ENCODE measurements at places on chromosomes 7 and 10.

DNA sequence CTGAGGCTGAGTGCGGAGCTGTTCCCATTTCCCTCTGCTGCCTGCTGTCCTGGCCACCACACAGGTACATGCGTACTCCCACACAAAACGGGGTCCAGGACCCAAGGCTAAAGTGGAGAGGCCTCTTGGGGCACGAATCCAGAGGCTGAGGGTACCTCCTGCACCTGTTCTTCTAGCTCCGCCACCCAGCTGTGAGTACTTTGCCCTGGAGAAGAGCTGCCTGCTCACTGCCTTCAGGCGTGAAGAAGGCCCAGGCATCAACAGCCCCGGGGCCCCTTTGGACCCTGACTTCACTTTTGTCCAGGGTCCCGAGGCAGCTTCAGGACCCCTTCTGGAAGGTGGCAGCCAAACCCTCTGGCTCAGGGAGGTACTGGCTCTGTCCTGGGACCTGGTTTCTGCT is 88.6 kb downstream of the HIF1AN start:
- DNase-seq: no peak

- DNase-seq: no peak
These were observed 909.3 kb upstream of the GHITM start for GRCh38 chr10:83229991-83230390.

- no peak for DNase-seq
These were observed 22.5 kb downstream of the IL2RA start for GRCh38 chr10:6039711-6040110.

DNA sequence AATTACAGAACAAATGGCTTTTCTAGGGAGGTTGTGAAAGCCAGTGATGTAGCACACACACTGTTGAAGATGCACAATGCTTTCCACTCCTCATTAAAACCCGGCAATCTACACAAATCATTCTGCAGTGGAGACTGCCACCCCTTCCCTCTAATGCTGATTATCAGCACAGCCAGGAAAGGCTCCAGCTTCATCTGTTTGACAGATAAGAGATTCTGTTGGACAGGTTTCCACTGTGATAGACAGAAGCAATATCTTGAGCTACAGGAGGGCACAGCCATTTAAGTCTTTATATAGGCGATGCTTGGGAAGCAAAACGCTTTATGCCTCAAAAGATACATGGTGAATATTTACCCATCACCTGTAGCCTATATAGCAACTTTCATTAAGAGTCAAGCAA is 555.6 kb downstream of the GLRX3 start:
- no peak for DNase-seq

DNA sequence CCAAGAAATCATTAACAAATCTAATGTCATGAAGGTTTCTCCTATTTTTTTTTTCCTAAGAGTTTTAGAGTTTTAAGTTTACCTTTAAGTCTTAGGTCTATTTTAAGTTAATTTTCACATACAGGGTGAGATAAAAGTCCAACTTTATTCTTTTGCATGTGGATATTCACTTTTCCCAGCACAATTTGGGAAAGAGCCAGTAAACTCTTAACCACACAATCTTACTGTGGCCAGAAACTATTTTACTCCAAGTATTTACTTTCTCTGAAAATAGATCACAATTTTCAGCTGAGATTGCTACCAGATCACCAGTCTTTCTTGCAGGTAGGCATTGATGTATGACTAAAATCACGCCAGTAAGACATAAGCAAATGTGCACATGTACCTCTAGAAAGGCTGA is 728.5 kb downstream of the TNS3 start:
- no peak for DNase-seq

GRCh38 chr7:31314781-31315180 is 25.7 kb downstream of the NEUROD6 start:
- DNase-seq: no peak

DNA sequence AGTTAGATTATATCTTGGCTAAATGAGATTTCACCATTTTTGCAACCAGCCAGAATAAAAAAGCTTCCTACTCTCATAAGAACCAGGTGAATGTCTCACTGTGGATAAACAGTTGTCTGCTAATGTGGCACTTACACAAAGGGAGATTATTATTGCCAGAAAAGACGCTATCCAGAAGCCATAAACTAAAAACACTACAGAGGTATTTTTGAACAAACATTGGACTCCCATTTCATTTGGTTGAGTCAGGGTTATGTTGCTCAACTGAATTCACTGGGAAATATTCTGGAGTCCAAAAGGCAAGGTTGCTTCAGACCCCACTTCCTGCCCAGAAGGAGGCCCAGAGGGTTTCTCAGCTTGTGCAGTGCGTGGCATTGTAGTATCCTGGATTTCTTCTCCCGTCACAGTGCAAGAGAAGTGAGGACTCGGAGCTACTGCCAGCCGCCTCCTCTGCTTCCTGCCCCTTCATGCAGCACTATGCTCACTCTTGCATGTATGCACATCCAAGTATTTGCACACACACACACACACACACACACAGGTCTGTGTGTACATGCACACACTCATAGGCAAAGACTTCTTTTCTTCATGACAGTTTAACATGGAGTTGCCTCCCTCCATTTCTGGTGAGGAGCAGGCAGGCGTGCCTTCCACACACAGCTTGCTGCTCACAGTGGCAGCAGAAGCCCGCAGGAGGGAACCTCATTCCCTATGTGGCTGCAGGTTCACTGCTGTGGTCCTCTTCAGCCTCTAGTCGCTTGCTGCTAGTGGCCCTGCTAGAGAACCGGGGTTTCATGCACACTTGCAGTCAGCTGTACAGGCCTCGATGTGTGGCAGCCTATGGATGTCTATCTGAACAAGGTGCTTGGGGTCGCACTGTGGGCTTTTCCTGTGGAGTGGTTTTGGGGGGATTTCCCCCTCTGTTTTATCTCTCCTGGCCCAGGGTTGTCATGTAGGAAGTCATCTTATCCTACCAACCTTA is 10.1 kb downstream of the DENND10 start:
- no peak for DNase-seq

DNA sequence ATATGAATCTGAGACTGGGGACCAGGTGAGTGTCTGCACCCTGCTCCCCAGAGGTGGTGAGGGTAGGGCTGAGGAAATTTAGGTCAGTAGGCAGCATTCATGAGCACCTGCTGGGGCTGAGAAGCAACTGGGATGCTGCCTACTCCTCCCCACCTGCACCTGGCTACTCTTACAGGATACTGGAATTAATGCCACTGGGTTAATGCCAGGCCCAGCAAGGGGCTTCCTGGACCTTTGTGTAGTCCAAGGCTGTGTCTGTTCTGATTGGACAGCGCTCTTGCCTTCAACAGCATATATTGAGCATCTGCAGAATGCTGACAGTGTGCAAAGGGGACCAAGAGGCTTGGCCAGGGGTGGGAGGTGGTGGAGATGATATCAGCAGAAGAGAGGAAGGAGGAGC is 32.1 kb downstream of the ADCYAP1R1 start:
- DNase-seq: no peak

- no peak for DNase-seq
These were observed 7.8 kb upstream of the GLI3 start for GRCh38 chr7:42244828-42245227.

DNA sequence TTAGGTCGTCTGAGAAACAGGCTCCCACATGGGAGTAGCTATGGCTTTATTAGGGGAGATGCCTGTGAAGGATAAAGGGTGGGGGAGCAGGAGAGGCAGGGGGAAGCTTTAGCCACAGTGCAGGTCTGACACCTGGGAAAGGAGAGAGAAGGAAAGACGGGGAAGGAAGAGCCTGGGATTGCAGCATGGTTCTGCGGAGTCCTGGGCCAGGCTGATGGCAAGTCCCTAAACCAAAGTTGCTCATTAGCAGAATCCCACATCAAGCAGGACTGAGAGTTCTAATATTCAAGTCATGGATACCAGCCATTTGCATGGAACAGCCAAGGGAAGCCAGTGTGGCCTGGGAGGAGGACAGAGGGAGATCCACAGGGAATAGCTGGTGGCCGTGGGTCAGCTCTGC is 414.8 kb downstream of the RPS24 start:
- DNase-seq: no peak

DNA sequence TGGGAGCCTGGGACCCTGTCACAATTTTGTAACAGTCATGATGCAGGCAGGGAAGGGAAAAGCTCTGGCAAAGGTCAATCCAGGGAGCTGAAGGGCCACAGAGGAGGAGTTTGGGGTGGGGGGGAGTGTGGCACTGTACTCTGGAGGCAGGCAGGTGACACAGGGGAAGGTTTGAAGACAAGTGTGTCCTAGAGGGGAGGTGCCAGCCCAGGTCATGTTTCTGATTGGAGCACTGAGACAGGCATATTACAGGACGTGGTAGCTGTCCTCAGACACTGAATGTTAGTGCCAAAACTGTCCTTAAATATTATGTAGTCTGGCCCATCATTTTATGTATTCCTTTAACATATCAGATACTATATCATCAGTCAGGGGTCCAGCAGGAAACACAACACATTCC is 75.6 kb upstream of the LRRC4 start:
- no peak for DNase-seq

DNA sequence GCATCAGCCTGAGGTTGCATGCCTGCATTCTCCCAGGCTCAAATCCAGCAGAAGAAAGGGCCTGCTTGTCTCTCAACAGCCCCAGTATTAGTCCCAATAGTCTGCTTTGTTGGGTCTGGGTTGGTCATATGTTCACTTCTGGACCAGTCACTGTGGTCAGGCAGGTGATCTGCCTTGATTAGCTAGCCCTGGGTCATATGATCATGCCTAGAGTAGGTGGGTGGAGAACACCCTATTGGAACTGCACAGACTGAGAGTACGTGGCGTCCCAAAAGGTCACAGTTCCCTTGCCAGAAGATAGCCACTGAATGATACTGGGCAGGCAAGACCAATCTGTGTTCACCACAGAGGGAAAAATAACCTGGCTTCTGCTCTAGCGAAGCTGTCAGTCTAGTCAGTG is 80.1 kb downstream of the SH2D4B start:
- DNase-seq: no peak

DNA sequence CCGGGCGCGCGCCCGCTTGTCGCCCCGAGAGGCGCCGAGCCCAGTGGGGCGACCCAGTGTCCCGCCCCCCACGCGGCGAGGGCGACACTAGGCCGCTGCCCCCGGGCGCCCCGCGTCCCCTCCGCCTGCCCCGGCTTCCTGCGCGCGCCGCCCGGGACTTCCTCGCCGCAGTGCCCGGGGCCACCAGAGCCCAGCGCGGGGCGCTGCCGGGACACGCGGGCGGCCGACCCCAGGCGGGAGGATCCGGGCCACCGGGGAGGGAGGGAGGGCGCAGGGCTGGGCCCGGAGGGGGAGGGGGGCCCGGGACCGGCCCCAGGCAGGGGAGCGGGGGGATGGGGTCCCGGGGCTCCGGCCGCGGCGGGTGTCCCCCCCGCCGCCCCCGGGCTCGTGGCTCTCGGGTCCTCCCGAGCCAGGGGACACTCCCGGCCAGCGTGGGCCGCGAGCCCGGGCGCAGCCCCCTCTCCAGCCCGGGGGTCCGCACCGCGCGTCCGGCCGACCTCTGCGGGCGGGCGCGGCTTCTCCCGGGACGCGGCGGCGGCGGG is 435 bp upstream of the PWWP2B start:
- DNase-seq: peak; percentile 56

DNA sequence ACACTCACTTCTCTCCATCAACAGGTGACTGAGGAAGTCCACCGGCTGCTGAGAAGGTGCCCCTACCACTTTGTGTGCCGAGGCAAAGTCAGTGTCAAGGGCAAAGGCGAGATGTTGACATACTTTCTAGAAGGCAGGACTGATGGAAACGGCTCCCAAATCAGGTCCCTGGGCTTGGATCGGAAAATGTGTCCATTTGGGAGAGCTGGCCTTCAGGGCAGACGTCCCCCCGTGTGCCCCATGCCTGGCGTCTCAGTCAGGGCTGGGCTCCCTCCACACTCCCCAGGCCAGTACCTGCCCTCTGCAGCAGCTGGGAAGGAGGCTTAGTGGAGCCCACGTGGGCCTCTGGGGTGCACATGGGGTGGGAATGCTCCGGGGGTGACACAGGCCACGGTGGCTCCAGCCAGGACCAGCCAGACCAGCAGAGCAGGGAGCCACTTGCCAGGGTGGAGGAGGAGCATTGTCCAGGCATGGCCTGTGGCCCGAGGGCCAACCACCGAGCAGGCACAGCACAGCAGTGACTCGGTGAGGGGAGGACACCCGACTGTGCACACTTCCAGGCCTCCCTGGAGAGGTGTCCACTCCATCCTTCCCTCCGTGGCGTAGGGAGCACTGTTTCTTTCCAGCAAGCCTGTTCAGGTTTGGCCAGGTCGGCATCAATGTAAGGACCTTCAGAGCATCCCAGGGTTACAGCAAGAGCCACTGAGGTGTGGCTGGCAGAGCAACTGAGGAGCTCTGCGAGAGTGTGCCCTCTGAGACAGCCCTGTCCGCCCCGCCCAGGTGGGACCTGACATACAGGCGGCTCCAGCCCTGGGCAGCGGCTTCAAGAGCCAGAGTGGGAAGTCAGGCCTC is 139.7 kb downstream of the ADCY1 start:
- DNase-seq: no peak

DNA sequence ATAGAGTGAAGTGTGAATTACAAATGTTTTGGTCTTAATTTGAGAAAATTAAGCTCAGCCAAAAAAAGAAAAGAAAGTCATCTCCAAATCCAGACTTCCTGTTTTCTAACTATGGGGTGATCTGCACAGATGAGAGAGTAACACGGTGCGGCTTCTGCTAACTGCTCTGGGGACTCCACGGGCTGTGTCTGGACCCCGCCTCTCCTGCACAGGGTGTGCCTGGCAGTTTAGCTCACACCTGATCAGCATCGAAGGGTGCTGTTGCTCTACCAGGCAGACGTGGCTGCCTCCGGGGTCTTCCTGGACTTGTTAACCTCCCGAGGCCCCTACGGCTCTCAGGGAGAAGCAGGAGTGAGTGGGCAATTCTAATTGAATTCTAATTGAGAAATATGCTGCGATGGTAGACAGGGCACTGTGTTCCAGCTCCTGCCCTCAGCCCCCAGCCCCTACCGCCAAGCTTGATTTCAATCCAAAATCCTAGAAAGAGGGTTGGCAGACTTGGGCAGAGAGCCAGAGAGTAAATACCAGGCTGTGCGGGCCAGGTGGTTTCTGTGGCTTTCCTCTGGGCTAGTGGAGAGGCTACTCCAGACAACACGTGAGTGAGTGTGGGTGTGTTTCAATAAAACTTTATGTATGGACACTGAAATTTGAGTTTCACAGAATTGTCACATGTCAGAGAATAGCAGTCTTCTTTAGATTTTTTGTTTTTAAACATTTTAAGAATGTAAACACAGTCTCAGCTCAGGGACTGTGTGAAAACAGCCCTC is 13.4 kb downstream of the SHH start:
- DNase-seq: no peak

DNA sequence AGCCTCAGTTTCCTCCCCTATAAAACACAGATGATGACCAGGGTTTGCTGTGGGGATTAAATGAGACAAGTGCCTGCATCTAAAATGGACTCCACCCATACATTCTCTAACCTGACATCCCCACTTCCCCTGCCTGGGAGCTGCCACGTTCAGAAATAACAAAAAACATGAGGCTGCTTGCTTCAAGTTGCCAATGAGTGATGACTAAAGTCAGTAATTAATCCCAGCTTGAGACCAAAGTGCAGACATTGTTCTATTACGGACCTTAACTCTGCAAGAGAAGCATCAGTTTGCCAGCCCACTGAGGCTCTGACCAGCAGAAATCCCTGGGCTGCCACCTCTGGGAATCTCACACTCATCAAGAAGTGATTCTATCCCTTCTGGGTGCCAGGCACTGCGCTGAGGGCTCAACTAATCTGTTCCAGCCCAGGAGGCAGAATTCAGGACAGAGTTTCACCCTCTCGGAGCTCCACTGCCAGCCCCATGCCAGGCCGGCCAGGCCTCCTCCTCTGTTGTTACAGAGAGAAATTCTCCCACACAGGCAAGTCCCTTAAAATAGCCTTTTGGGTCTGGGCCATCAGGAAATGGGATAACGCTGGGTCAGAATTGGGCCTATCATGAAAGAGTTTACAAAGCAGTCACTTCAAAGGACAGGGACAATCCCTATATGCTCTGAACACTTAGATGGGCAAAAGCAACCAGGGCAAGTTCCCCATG is 11.4 kb downstream of the SH3PXD2A start:
- no peak for DNase-seq

- no peak for DNase-seq
These were observed 113.5 kb downstream of the SORBS1 start for GRCh38 chr10:95447685-95448084.

Measured in activated effector memory CD4-positive, alpha-beta T cell treated with Interleukin-2 at 50 U/mL for 16 hours (primary cell).